ENCODE measurements at places on chromosomes 16 and 17. TPM values are rescaled to one million over a fixed set of nuclear protein-coding genes. Genes with fewer than 3 reads are reported as not detected.

GRCh38 chr16:49023050-49023449, 258.6 kb downstream of the CBLN1 start:
- DNase-seq, result no peak

RFFL gene
- 6.5 TPM for total RNA-seq

GRCh38 chr17:82828875-82829487, 10.8 kb downstream of the ZNF750 start:
- DNase-seq, result no peak

GRCh38 chr16:4402439-4403132, 13.8 kb downstream of the CORO7 start:
- DNase-seq, result peak; percentile 48

Measured in skin of body (tissue), 3 donors.